ENCODE measurements at places on chromosomes 1 and 21.

GRCh38 chr1:69401879-69402278 is 165.8 kb upstream of the LRRC7 start:
- H3K27me3 ChIP-seq = no peaks in the 10 kb centered on the region
- no peaks in the 10 kb centered on the region for H3K36me3 ChIP-seq
- H3K27ac ChIP-seq = no peak overlapping the region
- no peak for DNase-seq
- no peak overlapping the region for H3K4me3 ChIP-seq

DNA sequence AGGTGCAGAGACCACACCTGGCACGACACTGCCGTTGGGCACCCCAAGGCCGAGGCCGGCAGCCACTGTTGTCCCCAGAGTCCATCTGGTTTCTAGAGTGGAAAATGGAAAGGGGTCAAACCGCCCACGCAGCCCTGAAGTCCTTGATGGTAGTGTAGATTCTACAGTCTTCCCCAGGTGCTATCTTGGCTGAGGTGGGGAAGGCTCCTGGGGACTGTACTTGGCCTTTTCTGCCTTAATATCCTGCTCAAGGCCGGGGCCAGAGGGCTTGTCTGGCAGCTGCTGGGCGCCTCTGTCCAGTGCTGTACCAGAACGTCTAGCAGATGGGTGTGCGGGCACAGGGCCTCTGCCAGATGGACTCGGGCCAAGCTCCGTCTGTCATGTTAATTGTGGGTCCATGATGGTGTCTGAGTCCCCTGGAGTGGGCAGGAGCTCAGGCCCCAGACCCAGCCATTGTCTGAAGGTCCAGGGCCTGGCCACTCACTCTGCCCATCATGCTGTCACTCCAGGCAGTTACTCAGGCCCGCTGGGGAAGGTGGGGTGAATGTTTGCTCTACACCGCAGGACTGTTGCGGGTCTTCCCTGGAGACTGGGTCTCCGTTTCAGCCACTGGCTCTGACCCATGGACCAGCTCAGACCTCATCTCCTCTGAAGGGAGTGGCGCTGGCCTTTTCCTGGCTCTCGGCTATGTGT is 161.9 kb upstream of the COL6A1 start:
- no peak for DNase-seq
- H3K36me3 ChIP-seq = no peaks in the 10 kb centered on the region
- no peak overlapping the region for H3K4me3 ChIP-seq
- no peak overlapping the region for H3K27ac ChIP-seq
- H3K4me1 ChIP-seq = no peaks in the 10 kb centered on the region

DNA sequence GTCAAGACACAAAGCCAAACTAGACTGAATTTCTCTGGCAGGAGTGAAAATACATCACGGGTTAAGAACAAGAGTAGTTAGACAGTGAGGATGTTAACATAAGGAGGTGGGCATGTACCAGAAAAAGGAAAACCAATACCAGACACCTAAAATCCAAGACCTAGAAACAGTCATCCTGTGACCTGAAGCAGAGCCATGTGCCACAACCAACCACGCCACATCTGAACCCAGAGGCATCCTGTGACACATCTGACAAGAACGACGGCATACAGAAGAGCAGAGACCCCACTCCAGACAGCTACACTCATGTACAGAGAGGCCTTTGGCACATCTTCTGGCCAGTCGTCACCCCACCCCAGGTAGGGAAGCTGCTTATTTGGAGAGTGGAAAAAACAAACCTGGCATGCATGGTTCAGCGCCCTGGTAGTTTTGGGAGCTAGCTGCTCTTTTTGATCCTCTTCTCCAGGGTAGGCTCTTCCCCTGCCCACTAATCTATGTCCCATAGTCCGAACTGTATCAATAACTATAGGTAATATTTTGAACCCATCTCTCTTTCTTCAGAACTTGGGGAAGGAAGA is 72.1 kb downstream of the SLC45A1 start:
- no peak overlapping the region for H3K27ac ChIP-seq
- H3K4me1 ChIP-seq = peaks cover 18% of the 10 kb centered on the region
- H3K4me3 ChIP-seq = no peak overlapping the region
- peaks cover 9% of the 10 kb centered on the region for H3K36me3 ChIP-seq
- H3K27me3 ChIP-seq = no peaks in the 10 kb centered on the region

- no peaks in the 10 kb centered on the region for H3K36me3 ChIP-seq
- no peak overlapping the region for H3K27ac ChIP-seq
- DNase-seq = no peak
- H3K4me1 ChIP-seq = no peaks in the 10 kb centered on the region
Observed at GRCh38 chr1:47207803-47208373, 18.1 kb upstream of the PDZK1IP1 start.

DNA sequence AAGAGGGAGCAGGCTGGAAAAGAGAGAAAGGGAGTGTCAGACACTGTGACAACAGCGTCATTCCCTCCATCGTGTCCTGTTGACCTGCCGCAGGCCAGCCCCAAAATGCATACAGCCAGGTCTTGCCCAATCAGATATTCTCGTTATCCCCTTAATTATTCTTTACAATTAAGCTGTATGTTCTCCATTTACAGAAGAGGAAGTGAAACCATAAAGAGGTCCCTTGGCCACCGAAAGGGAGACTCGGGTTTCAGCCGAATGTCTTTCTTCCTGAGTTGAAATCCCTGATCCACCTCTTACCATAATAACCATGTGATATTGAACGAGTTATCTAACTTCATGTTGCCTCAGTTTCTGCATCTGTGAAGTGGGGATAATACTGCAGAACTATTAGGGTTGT is 70.5 kb downstream of the IGSF21 start:
- no peak for DNase-seq
- no peaks in the 10 kb centered on the region for H3K27me3 ChIP-seq
- no peak overlapping the region for H3K27ac ChIP-seq

DNA sequence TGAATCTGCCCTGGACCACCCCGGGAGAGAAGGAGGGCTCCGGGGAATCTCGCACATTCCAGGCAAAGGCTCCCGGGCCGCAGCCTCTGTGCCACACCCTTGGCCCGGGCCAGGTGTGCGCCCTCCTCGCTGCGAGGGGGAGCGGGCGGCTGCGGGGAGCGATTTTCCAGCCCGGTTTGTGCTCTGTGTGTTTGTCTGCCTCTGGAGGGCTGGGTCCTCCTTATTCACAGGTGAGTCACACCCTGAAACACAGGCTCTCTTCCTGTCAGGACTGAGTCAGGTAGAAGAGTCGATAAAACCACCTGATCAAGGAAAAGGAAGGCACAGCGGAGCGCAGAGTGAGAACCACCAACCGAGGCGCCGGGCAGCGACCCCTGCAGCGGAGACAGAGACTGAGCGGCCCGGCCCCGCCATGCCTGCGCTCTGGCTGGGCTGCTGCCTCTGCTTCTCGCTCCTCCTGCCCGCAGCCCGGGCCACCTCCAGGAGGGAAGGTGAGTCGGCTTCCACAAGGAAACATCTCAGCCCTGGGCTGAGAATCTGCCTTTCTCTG is at the start of gene LAMC2:
Gene LAMC2, plus strand, starts transcription at position 324 of the 550 bp plus-strand sequence. Its CDS starts 89 bp downstream, at position 413.
- H3K36me3 ChIP-seq = no peaks in the 10 kb centered on the region
- DNase-seq = no peak
- H3K27ac ChIP-seq = no peak within 1 kb of the TSS
- no peaks in the 10 kb centered on the region for H3K27me3 ChIP-seq
- H3K4me1 ChIP-seq = no peaks in the 10 kb centered on the region

DNA sequence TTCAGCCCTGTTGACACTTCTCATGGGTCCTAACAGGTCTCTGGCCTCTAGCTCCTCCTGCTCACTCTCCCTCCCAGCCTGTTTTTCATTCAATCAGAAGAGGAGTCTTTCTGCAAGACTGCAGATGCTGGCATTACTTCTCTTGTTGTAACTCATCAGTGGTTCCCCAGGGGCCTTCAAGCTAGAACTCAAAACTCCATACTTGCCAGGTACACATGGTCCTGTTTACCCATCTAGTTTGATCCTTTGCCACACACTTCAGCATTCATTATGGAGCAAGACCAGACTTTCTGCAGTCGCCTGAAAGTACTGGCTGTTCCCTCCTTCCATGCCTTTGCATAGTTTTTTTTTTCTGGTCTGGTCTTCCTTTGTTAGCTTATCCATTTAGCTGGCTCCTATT is 47.9 kb downstream of the SERBP1 start:
- no peaks in the 10 kb centered on the region for H3K27me3 ChIP-seq
- no peaks in the 10 kb centered on the region for H3K4me1 ChIP-seq
- DNase-seq = no peak
- H3K27ac ChIP-seq = no peak overlapping the region

GRCh38 chr1:227756172-227756959 is 21.1 kb downstream of the SNAP47 start:
- no peak overlapping the region for H3K4me3 ChIP-seq
- no peak overlapping the region for H3K27ac ChIP-seq
- peaks cover 17% of the 10 kb centered on the region for H3K36me3 ChIP-seq
- H3K27me3 ChIP-seq = no peaks in the 10 kb centered on the region
- no peak for DNase-seq

DNA sequence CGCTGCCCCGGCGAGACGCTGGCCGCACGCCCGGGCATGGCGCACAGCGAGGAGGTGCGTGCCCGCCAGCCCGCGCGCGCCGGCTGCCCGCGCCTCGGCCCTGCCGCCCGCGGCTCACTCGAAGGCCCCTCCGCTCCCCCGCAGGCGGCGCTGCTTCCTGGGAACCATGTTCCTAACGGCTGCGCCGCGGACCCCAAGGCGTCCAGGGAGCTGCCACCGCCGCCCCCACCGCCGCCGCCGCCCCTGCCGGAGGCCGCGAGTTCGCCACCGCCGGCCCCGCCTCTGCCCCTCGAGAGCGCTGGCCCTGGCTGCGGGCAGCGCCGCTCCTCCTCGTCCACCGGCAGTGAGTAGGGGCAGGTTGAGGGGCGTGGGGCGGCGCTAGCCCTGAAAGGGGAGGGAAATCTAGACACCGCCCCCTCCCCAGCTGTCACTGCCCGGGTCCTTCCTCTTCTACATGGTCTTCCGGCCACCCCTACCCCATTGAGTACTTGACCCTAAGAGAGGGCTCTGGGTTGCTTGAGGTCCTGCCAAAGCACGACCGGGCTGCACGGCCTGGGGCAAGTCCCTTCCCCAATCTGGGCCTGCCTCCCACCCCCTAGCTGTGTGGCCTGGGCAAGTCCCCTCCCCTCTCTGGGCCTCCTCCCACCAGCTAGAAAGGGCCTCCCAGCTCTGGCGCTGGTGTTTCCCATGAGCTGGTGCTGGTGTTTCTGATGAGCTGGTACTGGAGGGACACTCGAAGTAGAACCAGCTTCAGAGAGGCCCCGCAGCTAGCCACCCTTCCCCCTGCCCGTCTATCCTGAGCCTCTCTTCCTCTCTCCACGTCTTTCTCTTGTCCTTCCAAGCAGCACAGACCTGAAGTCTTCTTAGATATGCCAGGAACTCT is 17.0 kb downstream of the TNFRSF25 start:
- H3K27ac ChIP-seq = no peak overlapping the region
- DNase-seq = no peak
- no peaks in the 10 kb centered on the region for H3K36me3 ChIP-seq
- no peak overlapping the region for H3K4me3 ChIP-seq
- H3K27me3 ChIP-seq = peaks cover 19% of the 10 kb centered on the region
- H3K4me1 ChIP-seq = peaks cover 23% of the 10 kb centered on the region

GRCh38 chr1:206004826-206005225 is 1.6 kb upstream of the RAB7B start:
- H3K27ac ChIP-seq = no peak overlapping the region
- no peaks in the 10 kb centered on the region for H3K27me3 ChIP-seq
- H3K4me3 ChIP-seq = no peak overlapping the region
- H3K36me3 ChIP-seq = no peaks in the 10 kb centered on the region
- no peaks in the 10 kb centered on the region for H3K4me1 ChIP-seq

- no peak for DNase-seq
- no peaks in the 10 kb centered on the region for H3K27me3 ChIP-seq
- no peaks in the 10 kb centered on the region for H3K36me3 ChIP-seq
- peaks cover 9% of the 10 kb centered on the region for H3K4me1 ChIP-seq
Observed at GRCh38 chr21:37562920-37563640, 196.5 kb downstream of the DYRK1A start.

DNA sequence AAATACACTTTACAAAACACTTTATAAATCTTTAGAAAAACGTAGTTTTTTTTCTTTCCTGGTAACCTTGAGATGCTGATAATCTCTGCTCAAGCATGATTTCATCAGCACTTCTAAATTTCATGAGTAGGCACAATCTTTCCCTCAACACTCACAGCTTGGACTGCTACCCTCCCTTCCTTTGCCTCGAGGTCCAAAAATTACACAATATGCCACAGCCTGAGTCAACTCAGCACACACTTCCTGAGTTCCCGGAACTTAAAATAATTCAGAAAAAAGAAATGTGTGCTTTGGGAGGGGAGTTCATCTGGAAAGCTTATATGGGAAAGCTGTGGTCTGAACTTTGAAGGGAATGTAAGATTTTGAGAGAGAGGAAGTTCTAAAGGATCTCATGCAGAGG is 5.9 kb downstream of the CLCA2 start:
- H3K36me3 ChIP-seq = no peaks in the 10 kb centered on the region
- H3K4me3 ChIP-seq = no peak overlapping the region
- no peaks in the 10 kb centered on the region for H3K4me1 ChIP-seq
- H3K27ac ChIP-seq = no peak overlapping the region
- H3K27me3 ChIP-seq = no peaks in the 10 kb centered on the region

DNA sequence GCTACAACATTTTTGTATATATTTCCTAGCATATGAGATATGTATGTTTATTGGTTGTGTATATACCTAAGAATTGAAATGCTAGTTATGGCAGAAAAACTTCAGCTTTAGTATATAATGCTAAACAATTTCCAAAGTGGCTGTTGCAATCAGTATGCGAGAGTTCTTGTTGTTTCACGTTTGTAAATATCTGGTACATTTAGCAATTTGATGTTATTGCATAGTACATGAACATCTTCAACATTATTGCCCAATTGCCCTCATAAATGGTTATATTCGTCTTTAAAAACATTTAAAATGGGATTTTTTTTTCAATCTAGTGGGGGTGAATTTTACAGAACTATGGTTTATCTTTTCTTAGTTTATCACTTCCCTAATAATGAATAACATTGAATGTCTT is 86.2 kb upstream of the HP1BP3 start:
- no peak overlapping the region for H3K27ac ChIP-seq
- H3K27me3 ChIP-seq = no peaks in the 10 kb centered on the region
- H3K4me3 ChIP-seq = no peak overlapping the region
- no peak for DNase-seq
- H3K36me3 ChIP-seq = no peaks in the 10 kb centered on the region

DNA sequence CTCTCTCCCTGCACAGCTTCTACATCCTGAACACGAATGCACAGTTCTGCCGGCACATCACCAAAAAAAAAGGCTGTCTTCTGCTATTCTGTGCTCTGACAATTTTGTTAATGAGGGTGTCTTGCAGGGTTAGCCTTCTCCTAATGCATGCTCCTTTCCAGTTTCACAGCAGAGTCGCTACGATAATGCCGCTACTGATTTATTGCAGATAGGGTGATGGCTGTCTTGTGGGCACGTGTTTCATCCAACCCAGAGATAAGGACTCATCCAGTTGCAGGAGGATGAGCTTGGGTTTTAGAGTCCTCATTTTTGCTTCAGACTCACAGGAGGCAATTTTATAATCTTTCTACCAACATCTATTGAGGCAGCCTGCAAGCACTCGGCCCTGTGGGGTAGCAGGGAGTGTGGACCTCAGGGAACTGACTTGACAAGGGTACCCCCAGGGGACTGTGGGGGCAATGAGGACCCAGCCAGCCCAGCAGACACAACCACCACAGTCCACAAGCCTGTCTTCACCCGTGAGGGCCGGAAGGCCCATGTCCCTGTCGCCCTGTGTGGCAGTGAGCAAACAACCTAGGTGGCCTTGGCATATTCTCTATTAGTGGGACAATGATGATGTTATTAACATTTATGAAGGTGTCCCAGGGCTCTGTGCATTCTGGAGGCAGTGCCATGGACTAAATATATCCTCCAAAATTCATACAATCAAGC is 15.4 kb upstream of the UTS2 start:
- H3K36me3 ChIP-seq = no peaks in the 10 kb centered on the region
- no peak overlapping the region for H3K4me3 ChIP-seq
- H3K4me1 ChIP-seq = no peaks in the 10 kb centered on the region
